NCI-H510A (cell line): ENCODE measurements at places on chromosomes 6 and 20.

DNA sequence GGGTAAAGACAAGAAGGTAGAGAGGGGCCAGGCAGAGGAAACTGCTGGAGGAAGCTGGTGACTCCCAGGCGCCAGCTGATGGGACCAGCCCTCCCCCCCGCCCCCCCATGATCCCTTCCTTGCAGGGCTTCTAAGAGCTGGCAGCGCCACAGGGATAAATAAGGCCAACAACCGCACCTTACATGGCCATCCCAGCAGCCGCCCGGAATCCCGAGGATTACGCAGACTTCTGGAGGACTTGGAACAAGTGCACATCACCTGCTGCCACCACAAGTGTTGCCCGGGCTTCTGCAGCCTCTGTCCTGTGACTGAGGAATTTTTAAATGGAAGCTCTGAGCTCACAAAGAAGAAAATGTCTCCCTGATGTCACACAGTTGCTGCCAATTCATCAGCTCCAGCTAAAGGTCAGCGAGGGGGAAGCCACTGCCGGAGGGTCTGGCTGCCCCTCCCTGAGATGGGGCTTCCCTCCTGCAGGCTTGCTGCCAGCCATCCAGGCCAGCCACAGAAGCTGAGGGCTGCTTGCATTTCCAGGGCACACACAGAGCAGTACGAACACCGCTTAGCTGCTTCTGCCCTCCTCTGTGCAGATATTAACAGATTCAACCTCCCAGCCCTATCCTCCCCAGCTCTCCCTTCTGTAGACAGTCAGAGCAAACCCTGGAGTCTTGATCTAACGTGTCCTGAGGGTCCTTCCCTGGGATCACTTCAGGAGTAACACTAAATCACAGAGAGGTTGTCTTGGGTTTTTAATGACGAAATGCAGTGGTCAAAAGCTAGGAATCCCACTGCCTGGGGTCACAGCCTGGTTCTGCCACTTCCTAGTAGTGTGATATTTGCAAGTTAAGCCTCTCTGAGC is 38.6 kb upstream of the PIM1 start:
- DNase-seq: peak; percentile 91

DNA sequence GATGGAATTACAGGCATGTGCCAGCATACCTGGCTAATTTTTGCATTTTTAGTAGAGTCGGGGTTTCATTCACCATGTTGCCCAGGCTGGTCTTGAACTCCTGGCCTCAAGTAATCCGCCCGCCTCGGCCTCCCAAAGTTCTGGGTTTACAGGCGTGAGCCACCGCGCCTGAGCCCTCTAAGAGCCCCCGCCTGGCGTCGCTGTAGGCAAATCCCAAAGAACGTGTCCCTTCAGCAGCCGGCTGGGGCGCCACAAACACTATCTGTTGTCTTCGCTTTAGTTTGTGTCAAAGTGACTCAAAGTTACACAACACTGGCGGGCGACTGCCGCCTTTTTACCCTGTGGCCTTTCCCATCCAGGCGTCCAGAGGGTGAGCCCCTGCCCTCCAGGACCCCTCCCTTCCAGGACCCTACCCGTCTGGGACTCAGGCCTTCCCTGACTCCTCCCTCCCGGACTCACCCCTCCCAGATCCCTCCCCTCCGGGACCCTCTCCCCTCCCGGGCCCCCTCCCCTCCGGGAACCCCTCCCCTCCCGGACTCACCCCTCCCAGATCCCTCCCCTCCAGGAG is 940 bp upstream of the ADRM1 start:
- DNase-seq: peak; percentile 89

- no peak for DNase-seq
Observed at GRCh38 chr6:89692256-89692655, 53.7 kb upstream of the LYRM2 start.

- no peak for DNase-seq
Observed at GRCh38 chr20:9503526-9504245, 10.7 kb upstream of the LAMP5 start.

DNA sequence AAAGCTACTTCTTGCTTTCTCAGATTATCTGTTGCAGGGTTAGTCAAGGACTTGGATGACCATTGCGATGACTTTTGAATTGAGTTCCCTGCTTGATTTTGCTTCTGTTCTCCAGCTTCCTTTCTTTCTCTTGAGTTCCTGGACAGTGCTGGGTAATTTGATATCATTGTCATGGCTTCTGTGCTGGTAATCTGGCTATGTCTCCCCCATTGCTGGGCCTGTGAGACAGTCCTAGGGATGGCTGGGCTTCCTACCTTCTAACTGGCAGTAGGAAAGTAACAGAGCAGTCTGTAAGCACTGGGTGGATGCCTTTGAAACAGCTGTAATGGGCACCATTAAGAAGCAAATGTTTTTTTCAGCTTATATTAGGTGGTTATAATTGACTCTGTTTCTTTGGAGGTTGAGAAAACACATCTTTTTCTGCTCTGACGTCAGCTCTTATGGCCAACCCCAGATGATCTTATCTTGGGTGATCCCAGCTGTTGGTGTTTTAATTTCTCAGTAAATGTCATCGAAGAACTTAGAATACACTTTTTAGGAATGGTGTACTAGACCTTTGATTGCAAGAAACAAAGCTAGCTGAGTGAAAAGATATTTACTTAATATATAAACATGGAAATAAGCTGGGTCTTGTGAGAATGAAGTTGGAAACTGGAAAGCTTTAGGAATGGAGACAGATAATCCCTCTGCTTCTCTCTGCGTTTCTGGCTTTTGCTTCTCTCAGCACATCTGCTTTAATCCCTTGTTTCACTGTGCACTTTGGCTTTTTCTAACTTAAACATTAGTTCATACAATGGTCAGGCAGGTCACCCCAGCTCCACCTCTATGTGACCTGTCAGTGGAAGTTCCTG is 195.0 kb upstream of the MAN1A1 start:
- no peak for DNase-seq

- no peak for DNase-seq
Observed at GRCh38 chr6:161803131-161803530, 529.3 kb upstream of the AGPAT4 start.

GRCh38 chr6:5315881-5316280 is 54.6 kb downstream of the FARS2 start:
- no peak for DNase-seq

DNA sequence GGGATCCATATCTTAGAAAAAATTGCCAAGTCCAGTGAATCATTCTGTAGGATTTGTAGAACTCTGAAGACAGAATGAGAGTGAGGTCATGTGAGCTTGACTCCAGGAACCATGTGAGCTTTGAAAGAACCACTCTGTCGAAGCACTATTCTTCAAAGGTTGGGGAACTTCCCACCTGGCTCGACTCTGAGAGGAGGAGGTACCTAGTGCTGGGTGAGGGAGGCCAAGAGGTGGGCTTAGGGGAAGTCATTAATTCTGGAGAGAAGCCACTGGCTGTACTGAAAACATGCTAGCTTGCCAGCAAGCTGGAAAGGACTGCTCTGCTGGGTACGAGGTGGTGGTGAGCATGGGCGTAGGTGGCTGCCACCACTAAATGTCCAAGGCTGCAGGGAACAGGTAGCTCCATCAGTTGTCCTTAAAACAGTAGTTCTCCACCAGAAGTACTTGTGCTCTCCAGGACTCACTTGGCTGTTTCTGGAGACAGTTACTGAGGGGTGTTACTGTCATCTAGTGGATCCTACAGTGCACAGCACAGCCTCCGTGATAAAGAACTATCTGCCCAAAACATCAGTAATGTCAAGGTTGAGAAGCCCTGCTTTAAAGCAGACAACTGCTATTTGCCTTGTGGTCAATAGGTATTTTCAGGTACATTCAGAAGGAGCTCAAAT is 34.7 kb upstream of the SYNJ2 start:
- no peak for DNase-seq

DNA sequence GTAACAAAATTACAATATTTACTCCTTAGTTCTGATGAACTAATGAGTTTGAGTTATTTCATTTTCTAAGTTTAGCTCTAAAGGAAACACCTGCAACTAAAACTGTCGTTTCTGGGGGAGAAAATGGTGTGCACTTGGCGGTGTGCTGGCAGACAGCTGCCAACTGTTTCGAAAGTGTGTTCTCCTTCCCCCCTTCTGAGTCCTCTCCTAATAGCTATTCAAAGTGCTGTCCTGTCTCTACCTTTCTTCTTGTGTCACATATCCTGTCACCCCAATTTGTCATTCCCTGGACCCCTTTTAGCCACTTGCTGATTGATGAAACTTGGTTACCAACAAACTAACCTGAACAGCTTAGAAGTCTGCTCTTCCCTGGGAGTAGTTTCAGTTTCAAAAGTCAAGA is 4.9 kb upstream of the UBE2J1 start:
- DNase-seq: no peak

- DNase-seq: no peak
Observed at GRCh38 chr6:52498538-52499017, 78.3 kb downstream of the TRAM2 start.

- DNase-seq: no peak
Observed at GRCh38 chr6:69279805-69280204, 517.0 kb downstream of the LMBRD1 start.

- no peak for DNase-seq
Observed at GRCh38 chr20:15799871-15800270, 773.4 kb downstream of the KIF16B start.

GRCh38 chr20:41135888-41136679 is 1.3 kb upstream of the PLCG1 start:
- DNase-seq: no peak

- no peak for DNase-seq
Observed at GRCh38 chr6:137975188-137975940, 108.3 kb downstream of the TNFAIP3 start.

GRCh38 chr6:52255434-52255833 is 11.1 kb upstream of the IL17F start:
- DNase-seq: no peak

DNA sequence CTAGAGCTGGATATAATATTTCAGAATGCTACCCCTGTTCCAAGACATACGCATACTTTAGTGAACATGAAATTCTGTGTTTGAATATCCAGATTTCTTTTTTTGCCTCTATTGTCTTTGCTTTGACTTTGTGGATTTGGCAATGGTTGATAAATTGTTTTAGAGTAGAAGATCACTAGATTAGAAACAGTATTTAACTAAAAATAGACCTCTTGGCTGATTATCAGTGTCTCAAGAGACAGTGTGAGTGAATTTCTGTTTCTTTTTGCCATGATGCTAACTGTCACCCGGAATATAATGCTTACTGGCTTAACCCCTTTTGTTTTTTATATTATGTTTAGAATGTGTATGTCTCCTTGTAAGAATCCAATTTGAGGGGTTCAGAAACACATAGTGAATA is 102.5 kb downstream of the PLCB1 start:
- DNase-seq: no peak

- no peak for DNase-seq
Observed at GRCh38 chr6:138498629-138499302, 528 bp downstream of the NHSL1 start.

DNA sequence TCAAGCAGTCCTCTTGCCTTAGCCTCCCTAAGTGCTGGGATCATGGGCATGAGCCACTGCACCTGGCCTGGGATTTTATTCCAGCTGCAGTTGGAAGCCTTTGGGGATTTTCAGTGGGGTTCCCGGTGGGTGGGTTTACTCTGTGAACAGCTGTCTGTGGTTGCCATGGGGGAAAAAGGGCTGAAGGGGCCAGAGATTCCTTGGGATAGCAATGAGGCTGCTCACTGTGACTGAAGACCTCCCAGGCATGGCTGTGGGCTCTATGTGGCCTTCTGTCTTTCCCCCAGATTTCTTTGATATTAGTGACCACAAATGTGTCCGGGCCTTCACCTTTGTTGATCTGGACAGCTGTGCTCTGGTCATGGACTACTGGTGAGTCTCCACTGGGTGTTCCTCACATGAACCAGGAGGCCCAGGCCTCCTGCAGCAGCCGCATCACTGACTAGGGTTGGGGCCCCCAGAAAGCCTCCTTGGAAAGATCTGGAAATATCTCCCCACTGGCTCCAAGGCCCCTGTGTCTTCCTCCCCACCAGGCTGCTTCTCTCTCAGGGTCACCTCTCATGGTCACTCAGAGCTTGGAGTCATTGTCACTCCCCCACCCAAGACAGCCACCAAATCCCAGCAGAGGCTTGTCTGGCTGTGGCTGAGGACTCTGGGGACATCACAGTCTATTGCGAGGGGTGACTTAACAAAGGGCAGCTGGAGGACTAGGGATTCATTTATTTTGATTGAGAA is 33.4 kb downstream of the EFCAB8 start:
- no peak for DNase-seq

- no peak for DNase-seq
Observed at GRCh38 chr6:27136077-27136644, 111.3 kb upstream of the PRSS16 start.

DNA sequence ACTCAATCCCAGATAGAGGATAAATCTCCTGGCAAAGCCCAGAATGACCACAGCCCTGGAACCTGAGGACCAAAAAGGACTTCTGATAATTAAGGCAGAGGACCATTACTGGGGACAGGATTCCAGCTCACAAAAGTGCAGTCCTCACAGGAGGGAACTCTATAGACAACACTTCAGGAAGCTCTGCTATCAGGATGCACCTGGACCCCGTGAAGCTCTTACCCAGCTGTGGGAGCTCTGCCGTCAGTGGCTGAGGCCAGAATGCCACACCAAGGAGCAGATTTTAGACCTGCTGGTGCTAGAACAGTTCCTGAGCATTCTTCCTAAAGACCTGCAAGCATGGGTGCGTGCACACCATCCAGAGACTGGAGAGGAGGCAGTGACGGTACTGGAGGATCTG is 992 bp downstream of the ZSCAN16 start:
- DNase-seq: no peak

GRCh38 chr6:1709234-1709641 is 99.5 kb downstream of the FOXC1 start:
- no peak for DNase-seq

DNA sequence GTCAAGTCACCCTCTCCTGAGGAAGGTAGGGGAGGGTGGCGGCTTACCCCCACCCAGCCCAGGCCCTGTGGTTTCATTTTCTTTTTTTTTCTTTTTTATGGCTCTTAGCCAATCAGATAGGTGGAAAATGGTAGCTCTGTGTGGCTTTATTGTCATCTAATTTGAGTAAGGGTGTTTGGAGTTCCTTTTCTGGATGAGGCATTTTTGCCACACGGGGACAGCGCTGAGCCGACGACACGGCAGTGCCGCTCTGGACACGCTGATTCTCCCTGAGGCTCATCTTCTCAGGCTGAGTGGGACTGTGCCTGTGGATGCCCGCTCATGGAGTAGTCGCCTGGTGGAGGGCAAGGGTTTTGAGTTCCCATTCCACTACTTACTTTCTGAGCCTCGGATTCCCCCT is 37.6 kb upstream of the ANGPT4 start:
- DNase-seq: no peak

- DNase-seq: no peak
Observed at GRCh38 chr20:4134861-4135379, 119.6 kb upstream of the RNF24 start.

- DNase-seq: no peak
Observed at GRCh38 chr6:89459501-89459900, 26.5 kb downstream of the ANKRD6 start.

- DNase-seq: no peak
Observed at GRCh38 chr6:82953871-82954270, 111.8 kb downstream of the UBE3D start.

- peak; percentile 1 for DNase-seq
Observed at GRCh38 chr6:128278836-128279235, 241.6 kb downstream of the PTPRK start.
